ENCODE measurements at places on chromosomes 16 and 17. TPM values are rescaled to one million over a fixed set of nuclear protein-coding genes. Genes with fewer than 3 reads are reported as not detected.

The SKA2 gene
- total RNA-seq, result 88.9 TPM

The PHF12 gene
- total RNA-seq, result 33.1 TPM

The PRSS53 gene
- 1.1 TPM for total RNA-seq

The TP53TG3D gene
- total RNA-seq, result 1.0 TPM

The CSH2 gene
- not detected for total RNA-seq

The TANC2 gene
- total RNA-seq, result 45.5 TPM

The KRTAP4-6 gene
- not detected for total RNA-seq

The FGF11 gene
- 0.85 TPM for total RNA-seq

The OR1A1 gene
- not detected for total RNA-seq

The TBC1D3C gene
- not detected for total RNA-seq

The SDR42E2 gene
- not detected for total RNA-seq
